ENCODE measurements at places on chromosomes 11 and 22. TPM values are rescaled to one million over a fixed set of nuclear protein-coding genes. Genes with fewer than 3 reads are reported as not detected.

GRCh38 chr11:26997378-26997777 lies 3.5 kb downstream of the FIBIN start:
- H3K4me3 ChIP-seq, result no peak overlapping the region
- DNase-seq, result no peak
- H3K27ac ChIP-seq, result no peak overlapping the region
- H3K27me3 ChIP-seq, result peaks cover 26% of the 10 kb centered on the region
- no peaks in the 10 kb centered on the region for H3K36me3 ChIP-seq

The APBB1 gene
- total RNA-seq, result 38.5 TPM

DNA sequence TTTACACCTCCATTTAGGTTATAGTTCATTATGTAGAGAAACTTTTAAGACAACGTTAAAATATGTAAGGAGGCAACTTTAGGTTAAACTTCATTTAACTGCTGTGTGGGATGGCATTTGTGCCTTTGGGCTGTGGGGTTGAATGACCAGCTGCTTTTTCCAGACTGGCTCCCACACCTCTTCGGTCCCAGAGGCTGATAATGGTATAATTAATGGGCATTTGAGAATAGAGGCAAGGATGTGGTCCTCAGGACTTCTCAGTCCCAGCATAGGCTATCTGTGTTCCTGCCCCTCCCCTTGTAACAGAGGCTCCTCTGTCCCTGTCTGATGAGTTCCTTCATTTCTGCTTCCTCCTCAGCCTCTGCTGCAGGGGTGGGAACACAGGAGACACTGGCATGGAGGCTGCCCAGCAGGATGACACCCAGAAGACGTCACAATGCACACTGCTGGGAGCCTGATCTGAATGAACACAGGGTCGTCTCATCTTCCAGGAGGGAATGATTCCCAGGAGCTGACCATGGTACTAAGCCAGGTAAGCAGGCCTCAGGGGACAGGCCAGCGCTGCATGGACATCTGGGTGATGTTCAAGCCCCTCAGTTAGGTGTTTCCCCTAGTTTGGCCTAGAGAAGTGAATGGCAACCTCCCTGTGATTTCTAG lies 17.1 kb upstream of the GNAZ start:
- no peak overlapping the region for H3K27ac ChIP-seq
- H3K4me3 ChIP-seq, result no peak overlapping the region
- H3K4me1 ChIP-seq, result peaks cover 6% of the 10 kb centered on the region
- no peaks in the 10 kb centered on the region for H3K36me3 ChIP-seq

- peaks cover 28% of the 10 kb centered on the region for H3K4me1 ChIP-seq
- no peak overlapping the region for H3K27ac ChIP-seq
- no peak for DNase-seq
- no peak overlapping the region for H3K4me3 ChIP-seq
- no peaks in the 10 kb centered on the region for H3K36me3 ChIP-seq
These were observed 98.8 kb downstream of the MPPED2 start for GRCh38 chr11:30487200-30487898.
